ENCODE measurements at places on chromosomes 4 and X.

DNA sequence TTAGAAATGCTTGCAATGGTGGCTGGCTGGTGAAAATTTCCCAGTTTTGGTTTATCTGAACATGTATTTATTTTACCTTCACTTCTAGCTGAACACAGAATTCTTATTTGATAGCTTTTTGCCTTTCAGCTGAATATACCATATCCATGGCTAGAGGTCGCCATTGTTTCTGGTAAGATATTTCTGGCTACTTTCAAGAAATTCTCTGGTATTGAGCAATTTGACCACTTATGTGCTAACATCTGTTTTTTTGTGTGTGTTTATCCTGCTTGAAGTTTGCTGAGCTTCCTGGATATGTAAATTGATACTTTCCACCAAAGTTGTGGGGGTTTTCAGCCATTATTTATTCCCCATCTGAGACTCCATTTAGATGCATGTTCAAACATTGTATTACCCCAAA is 75.4 kb downstream of the FBXW7 start:
- no peak for DNase-seq

GRCh38 chrX:12309040-12309743 is 170.9 kb downstream of the FRMPD4 start:
- no peak for DNase-seq

GRCh38 chr4:8547108-8547911 is 32.9 kb upstream of the GPR78 start:
- DNase-seq: no peak

DNA sequence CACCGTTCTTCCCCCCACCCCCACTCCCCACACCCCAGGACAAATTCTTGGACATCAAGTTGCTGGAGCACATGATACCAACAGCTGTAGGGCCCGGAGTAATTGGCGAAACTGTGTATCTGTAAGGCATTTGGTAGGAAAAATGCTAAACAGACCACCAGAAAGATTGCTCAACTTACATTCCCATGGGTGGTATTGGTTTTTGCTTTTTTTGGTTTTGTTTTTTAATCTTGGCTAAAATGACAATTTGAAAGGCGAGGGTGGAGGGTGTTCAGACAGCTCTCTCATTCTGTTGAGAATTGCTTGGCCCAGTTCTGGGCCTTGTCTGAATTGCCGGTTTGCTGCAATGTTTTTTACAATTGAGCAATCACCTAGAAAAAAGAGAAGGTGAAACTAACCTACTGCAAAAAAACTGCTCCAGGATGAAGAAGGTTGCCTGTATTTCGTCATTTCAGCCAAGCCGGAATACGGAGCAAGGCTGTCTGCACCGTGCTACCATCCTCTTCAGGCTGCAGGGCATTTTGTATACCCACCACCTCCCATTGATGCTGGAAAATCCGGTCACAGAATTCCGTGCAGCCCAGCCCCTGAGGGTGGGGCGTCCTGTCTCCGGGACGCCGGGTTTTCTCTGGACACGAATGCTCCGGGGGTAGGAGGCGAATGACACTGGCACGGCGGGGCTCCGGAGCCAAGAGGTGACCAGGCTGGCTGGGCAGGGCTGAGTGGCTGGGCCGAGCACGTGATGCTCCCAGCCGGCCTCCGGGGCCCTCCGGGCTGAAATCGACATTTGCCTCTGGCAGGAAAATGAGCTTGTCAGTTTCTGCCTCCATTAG is at the start of gene CLCN4:
Gene CLCN4, plus strand, starts transcription at position 777 of the 833 bp plus-strand sequence. CDS start 28,058 bp downstream, outside the sequence.
- DNase-seq: no peak

DNA sequence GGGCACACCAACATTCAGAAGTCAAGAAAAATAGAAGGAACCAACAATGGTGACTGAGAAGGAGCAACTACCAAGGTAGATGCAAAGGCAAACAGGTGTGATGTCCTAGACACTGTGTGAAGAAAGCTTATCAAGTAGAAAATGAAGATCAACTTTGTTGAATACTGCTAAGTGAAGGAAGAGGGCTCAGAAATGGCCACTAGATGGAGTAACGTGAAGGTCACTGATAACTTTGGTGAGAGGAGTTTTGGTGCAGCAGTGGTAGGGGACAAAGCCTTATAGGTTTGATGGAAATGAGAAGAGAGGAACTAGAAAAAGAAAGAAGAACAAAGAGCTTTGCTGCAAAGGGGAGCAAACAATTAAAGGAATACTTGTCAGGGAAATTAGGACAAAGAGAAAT is 23.5 kb downstream of the OTC start:
- DNase-seq: no peak

- no peak for DNase-seq
Observed at GRCh38 chr4:123468479-123469031, 72.0 kb downstream of the SPRY1 start.

DNA sequence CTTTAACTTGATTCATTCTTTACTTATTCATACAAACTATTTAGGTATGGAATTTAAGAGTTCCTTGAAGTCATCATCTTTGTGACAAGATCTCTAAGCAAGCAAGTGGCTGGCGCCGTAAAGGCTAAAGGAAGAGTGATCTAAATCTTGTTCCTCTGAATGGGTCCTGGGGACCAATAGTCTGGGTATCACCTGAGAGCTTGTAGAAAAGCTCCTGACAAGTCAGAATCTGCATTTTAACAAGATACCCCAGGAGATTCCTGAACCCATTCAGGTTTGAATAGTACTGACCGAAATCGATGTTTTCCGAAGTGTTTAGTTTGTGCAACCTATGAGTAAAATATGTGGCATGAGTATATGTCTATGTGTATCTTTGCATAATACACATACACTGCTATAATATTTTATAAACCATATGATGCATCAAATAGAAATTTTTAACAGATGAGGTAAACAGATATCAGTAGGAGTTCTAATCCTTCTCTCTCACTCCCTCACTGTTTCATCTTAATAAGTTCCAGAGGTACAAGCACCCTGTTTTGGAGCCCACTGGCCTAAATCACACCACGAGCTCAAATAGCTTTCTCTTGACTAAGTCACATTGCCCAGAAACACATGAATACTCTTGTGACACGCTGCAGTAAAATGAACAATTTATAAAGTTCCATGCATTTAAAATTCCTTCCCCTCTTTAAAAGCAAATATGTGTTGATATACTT is 170.0 kb downstream of the RELL1 start:
- DNase-seq: no peak

GRCh38 chr4:166839615-166840251 is 394.6 kb downstream of the SPOCK3 start:
- no peak for DNase-seq

- no peak for DNase-seq
Observed at GRCh38 chr4:71870456-71870855, 86.6 kb upstream of the GC start.

- DNase-seq: no peak
Observed at GRCh38 chrX:133214301-133214700, 3.9 kb downstream of the TFDP3 start.

- DNase-seq: no peak
Observed at GRCh38 chr4:42482516-42483327, 85.4 kb downstream of the SHISA3 start.

GRCh38 chrX:85882601-85883000 is 164.8 kb downstream of the CHM start:
- DNase-seq: no peak

DNA sequence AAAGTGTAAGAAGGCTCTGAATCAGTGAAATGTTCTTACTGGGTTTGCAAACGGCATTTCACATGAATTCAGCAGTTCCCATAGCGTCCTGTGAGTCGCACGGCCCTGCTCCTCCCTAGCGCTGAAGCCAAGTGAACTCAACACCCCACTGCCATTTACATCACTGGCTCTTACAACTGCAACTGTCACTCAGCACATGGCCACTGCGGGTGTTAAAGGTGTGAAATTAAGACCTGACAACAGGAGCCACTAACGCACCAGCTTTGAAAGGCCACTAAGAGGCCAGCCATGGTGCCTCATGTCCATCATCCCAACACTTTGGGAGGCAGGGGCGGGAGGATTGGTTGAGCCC is 31.7 kb downstream of the RNF212 start:
- DNase-seq: peak; percentile 8

DNA sequence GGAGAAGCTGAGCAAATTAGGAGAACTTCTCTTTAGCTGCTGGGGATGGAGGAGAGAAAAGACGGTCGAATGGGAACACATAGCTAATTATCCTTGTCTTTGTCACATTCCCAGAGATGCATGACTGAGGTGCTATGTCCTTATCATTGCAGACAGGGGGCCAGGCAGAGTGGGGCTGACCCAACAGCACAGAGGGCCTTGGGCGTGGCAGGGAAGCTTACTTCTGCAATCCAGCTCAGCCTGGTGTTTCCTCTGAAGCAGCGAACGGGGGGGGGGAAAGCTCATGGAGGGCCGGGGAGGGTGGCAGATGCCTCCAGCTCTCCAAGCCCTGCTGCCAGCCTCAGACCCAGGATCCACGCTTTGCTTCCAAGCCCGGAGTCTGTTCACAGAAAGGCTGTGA is 50.8 kb upstream of the HOPX start:
- no peak for DNase-seq

DNA sequence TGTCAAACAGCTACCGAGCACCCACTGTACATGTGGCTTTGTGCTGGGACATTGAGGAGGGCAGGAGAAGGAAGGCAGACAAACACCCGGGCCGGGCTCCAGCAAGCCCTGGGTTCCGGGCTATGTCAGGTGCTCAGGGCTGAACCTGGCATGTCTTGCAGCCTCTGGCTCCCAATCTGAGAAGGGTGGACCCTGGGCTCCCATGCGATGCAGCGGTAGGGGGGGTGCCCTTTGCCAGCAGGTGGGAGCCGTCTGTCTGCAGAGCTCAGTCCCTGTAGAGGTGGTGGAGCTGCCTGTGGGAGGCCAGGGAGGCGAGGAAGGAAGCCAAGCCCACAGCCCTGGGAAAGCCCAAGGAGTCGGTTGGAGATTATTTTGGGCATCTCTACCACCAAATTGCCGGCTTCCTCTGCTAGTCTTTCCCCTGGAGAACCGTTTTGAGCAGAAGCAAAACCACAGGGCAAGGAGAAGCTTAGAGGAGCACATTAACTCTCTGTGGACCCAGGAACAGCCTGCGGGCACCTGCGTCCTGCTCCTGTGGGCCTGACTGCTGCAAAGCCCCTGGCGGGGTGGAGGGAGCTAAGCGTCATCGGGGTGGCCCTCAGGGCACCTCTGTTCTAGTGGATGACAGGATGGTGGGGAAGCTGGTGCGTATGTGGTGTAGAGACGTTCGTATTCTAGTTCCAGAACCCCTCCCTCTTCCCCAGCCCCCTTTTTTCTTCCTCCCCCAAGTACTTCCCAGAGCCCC is 10.3 kb downstream of the CPZ start:
- DNase-seq: no peak

DNA sequence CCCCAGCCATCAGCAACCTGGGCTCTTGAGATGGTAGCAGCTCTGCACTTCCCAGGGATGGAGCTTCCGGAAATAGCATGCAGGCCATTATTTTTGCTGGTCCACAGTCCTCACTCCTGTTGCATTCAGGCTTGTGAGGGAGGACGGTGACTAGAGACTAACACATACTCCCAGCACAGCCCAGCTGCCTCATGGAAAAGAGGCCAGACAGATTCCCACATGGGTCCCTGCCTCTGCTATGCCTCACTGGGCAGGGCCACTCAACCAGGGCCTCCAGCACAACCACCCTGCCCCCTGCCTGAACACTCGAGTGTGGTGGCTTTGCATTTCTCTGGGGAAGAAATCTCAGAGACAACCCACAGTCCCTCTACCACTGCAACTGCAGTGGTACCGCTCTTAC is 1195.1 kb downstream of the PCDH18 start:
- DNase-seq: no peak

- no peak for DNase-seq
Observed at GRCh38 chr4:5965225-5965624, 53.0 kb downstream of the C4orf50 start.

DNA sequence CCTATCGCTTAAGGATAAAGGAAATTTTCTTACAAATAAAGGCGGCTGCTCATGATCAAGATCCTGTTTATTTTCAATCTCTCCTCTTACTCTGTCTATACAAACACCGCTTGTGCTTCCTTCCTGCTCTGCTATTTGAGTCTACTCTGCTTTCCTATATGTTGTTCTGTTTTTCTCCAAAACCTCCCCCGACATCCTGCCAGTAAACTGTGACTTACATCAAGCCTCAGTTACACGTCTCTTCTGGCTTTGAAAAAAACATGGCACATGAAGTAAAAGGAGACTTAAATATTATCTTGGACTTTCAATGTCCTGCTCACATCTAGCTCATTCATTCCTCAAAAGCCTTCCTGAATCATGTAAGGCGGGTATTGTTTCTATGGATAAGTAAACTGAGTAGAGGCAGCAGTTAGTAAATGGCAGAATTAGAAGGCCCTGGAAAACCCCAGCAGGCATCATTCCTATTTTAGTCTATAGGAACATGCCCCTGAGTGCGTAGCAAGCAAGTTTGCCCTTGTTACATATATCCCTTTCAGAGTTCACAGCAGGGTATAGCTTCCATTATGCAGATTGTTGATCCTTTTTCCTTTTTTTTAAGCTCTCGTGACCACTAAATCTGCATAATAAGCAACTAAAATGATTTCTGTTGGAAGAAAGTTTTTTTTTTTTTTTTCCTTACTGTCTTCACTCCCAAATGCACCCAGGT is 280.1 kb downstream of the RAPGEF2 start:
- no peak for DNase-seq

- DNase-seq: peak; percentile 99
Observed at GRCh38 chr4:82430193-82430963, at the start of the genes ENOPH1 and HNRNPDL. ENOPH1 (plus strand) TSS chr4:82430590; CDS start chr4:82430830, 240 bp downstream. HNRNPDL (minus strand) TSS chr4:82430462; CDS start chr4:82429690, 772 bp downstream.

DNA sequence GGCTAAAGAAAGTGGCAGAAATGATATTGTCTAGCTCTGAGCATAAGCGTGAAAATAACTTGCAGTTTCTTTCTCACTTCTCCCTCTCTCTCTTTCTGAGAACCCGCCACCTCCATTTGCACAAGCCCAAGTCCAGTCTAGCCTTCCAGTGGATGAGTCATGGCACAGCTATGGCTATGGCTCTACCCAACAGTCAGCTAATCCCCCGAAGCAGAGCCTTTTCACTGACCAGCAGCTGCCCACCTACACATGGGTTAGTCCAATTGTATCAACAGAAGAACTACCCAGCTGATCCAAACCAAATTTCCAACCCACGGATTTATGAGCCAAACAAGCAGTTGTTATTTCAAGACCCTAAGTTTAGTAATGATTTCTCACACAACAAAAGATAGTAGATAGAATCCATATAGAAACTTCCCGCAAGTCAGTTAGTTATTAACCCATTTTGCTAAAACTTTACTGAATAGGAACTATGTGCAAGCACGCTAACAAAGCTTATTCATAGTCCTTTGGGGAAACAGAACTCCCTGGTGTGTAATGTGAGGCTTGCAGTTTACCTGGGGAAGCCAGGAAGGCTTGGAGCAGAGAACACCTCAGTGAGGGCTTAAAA is 282.3 kb downstream of the INPP4B start:
- no peak for DNase-seq

GRCh38 chr4:123589301-123589700 is 192.7 kb downstream of the SPRY1 start:
- DNase-seq: no peak

GRCh38 chr4:140042634-140043033 is 111.3 kb downstream of the MAML3 start:
- no peak for DNase-seq

DNA sequence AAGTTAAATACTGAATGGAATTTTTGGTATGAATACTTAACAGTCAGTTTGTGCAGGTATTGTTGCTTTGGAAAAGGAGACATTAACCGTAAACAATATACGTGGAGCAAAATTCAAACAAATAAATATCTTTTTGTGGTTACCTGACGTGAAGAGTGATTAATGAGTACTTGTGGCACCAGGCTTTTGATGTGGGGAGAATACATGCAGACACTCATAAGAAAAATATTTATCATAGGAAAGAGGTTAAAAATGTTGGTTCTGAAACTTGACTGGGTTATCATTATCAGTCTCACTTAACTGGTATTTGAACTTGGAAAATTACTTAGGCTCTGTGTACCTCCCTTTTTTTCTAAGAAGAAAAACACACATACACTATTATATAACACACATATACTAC is 136.4 kb upstream of the NDST4 start:
- no peak for DNase-seq

GRCh38 chr4:2910409-2910808 is 52.8 kb downstream of the NOP14 start:
- DNase-seq: no peak
